NCI-H510A (cell line): ENCODE measurements at places on chromosomes 2 and 18.

GRCh38 chr18:9157806-9158205 is 21.2 kb downstream of the ANKRD12 start:
- DNase-seq = no peak

DNA sequence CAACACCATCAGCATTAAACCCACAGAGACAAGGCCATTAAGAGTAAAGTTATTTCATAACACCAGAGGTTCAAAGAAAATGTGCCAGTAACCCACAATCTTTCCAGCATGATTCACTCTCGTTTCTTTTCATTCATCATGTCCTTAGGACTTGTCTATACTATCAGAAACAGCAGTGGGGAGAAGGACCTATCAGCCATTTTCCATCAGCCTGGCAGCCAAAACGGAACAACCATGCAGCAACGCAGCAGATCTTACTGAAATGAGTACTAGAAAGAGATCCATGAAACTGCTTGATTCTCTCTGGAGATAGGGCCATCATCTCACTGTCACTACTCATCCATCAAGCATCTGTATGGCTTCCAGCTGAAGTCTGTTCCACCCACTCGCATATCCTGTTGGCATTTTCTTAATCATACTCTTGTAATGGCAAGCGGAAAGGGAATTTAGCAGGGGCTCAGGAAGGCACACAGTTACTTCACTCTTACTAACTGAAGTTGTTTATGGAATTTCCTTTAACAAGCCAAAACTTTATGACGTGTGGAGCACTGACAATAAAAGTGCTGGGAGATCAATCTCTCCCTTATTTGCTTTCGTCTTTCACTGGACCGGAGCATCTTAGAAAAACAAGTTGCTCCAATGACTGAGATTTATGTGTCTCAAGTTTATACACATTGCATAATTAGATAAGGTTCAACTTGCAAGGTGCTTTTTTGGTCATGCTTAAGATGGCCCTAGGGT is 69.7 kb downstream of the EPHA4 start:
- DNase-seq = no peak

DNA sequence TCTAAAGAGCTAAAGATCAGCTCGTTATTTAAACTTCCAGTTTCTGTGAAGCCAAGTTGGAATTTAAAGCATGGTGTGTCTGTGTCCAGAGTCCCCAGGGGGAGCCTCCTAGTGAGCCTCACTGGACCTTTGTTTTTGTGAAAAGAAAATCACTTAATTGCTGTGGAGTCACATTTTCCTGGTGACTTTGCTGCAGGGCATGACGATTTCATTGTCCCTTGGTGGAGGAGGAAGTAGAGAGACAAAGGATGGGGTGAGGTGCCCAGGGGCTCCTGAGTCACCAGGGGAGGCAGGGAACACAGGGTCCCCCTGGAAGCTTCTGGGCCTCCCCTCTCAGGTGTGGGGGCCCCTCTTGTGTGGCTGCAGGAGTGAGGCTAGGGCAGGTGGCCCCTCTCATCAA is 19.7 kb downstream of the ATP6V1C2 start:
- no peak for DNase-seq

- no peak for DNase-seq
Observed at GRCh38 chr2:238875101-238875470, 27.2 kb downstream of the TWIST2 start.

DNA sequence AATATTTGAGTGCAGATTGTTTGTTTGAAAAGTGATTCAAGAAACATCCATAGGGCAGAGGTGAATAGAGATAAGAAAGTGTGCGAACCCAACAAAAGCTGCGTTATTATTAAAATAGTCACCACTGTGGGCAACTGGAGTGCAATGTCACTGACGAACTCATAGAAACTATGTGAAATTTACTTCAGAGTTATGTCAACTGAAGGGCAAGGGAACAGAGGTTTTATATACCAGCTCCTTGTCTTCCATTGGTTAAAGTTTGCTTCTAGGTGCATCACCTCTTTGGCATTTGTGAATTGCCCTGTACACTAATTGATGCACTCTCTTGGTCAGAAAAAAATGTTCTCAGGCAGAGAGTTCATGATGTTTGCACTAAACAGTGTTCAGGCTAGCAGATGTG is 110.5 kb upstream of the NYAP2 start:
- no peak for DNase-seq

DNA sequence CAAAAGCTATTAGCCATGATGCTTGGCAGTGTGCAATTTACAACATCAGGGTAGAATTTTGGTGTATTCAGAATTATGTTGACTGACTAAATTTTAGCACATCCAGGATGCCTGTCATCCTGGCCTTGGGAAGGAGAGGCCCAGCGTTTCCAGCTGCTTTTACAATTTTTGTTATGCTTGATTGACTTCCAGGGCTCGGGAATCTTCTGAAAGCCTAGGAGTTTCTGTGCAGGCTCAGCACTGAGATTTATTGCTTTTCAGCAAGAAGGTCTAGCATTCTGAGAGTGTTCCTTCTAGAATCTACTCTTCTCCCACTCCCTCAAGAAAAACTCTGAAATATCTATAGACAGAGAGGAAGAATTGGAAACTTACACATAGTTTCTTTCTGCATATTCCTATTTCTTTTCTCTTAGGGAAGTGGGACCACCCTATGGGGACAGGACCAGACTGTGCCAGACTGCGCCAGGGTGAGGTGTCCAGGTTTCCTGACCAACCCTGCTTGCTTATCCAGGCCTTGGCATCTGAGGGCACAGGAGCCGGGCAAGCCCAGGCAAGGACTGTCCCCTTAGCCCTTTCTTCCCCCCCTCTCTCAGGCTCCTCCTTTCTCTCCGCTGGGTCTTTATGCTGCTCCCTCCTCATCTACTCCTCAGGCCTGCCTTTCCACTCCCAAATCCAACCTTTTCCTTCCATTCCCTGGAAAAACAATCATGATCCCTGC is 26.9 kb downstream of the MAIP1 start:
- no peak for DNase-seq

DNA sequence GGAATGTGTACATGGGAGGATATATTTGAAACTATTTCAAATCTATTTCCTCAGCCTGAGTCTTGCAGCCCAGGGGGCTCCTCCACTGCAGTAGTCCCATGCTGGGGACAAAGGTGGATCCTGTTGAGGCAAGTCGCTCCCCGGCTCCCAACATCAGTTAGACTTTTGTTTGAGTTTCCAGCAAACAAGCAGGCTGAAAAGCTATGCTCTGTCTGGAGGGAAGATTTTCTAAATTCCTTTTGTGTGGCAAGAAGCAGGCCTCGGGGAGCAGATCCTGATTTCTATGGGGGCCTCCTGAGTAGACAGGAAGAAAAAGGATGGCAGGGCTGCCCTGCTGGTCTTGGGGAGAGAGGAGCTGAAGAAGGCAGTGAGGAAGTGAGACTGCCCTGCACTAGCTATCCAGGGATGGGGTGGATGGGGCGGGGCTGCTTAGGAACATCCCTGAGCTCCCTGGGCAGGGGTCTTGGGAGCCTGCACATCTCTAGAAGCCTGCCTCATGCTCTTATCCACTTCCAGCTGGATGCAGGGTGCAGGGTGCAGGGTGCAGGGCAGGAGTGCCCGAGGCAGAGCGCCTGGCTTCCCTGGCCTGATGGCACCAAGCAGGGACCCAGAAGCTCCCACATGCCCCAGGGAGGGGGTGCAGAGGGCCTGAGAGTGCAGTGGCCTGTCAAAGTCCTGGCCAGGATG is 6.0 kb upstream of the CIB4 start:
- DNase-seq = no peak

DNA sequence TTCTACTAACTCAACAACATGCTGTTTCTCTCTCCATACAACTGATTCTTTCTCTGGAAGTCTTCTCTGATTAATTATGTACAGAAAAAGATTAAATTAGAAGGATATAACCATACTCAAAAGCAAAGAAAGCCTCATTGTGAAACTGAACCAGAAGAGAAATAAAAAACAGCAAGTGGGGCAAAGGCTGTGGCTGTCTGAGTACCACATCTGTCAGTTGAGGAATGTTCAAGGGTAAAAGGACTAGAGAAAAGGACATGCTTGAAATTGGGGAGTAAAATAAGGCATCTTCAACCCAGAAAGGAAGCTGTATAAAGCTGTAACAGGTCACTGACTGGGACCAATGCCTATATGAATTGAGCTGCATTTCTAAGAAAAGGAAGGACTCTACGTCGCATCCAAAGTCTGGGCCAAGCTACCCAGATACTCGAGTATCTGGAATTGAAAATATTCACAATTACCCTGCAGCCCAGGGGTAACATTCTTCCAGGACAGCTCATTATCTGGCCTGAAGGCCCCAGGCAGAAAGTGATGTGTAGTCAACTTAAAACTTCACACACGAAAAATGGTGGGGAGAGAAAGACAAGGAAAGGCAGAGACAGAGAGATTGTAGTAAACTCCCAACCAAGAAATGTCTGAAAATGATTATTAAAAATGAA is 356.0 kb upstream of the GALNT5 start:
- DNase-seq = no peak

- DNase-seq = no peak
Observed at GRCh38 chr18:23194155-23194996, 59.1 kb downstream of the CABLES1 start.

- no peak for DNase-seq
Observed at GRCh38 chr2:241602720-241603119, 34.2 kb downstream of the THAP4 start.

- DNase-seq = no peak
Observed at GRCh38 chr18:68114989-68115388, 598.5 kb upstream of the DSEL start.

- no peak for DNase-seq
Observed at GRCh38 chr18:46416706-46417638, 240.0 kb downstream of the LOXHD1 start.

- DNase-seq = no peak
Observed at GRCh38 chr2:1742681-1743395, 1.5 kb downstream of the PXDN start.

DNA sequence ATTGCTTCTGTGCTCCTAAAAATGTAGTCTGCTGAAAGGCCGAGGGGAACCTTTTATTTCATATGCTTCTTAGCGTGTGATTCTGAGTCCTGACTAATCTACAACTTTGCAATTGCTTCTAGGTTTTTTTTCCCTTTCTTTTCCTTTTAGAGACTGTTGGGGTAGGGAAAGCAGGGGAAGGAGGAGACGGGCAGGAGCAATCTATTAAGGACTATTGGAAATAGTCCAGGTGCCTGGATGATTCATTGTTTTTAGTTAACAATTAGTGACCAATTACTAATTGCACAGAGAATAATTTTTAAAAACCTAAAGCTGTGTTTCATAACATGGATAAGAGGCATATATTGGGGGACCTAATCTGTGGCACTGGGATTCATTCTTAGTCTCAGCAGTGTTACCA is 49.4 kb upstream of the STON1 start:
- DNase-seq = no peak
